ENCODE measurements at places on chromosomes 13 and 19.

DNA sequence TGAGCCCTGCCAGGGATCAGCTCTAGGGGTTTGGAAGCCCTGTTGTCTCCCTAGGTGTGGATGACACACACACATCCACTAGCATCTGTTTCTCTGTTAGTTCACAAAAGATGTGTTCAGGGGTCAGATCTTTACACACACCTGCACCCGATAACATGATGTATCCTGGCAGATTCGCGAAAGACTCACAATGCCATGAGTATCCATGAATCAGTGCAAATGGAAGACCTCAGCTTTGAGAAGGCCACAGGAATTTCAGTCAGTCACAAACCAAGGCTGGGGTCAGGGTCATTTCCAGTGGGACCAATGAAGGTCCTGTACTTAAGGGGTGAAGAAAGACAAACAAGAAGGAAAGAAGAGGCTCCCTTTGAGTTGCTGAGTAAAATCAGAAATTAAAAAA lies 898.2 kb downstream of the UQCRFS1 start:
- no peak for DNase-seq

DNA sequence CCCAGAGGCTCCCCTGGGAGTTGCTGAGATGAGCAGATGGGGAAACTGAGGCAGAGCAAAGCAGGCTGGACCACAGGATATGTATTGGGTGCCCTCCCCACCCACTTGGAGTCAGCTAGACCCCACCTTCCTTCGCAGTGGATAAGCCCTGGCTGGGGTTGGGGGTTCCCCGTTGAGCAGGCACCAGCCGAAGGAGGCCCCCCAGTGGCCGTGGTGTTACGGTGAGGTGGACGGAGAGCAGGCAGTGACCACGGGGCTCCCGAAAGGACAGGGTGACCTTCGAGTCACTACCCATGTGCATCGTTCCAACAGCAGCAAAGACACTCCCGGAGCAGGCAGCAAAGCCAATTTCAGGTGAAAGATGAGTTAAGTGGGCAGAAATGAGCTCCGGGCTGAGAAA lies 62.4 kb upstream of the ADGRE5 start:
- DNase-seq = no peak

DNA sequence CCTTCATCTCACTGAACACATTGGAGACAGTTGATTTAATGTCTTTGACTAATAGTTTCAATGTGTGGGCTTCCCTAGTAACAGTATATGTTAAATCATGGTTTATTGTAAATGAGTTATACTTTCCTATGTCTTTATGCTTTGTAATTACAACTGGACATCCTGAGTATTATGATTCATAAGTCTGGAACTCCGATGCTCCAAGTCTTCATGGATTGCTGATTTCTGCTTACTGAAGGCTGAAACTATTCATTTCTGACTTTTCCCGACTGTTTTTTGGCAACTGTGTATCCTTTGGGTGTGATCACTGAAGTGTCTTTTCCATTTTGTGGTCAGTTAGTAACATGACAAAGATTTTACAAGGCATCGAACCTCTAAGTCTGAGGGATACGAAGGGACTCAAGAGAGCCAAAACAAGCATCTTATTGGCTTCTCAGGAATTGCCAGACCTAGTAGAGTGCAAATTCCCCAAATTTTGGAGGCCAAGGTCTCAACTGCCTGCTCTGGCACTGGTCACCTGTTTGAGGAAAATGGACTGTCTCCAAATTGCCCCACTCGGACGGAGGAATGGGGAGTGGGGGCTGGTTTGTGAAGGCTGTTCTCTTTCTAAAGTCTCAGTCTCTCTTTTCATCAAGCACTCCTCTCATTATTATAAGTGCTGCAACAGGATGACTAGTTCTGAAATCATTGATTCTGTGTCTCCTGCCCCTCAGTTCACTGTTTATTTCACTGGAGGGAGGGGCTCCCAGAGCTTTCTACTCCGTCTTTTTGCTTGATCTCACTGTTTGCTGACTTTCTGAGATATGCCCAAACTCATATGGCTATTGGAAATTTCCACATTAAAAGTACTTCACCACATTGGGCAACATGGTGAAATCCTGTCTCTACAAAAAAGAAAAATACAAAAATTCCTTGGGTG lies 20.2 kb upstream of the CD70 start:
- no peak for DNase-seq

DNA sequence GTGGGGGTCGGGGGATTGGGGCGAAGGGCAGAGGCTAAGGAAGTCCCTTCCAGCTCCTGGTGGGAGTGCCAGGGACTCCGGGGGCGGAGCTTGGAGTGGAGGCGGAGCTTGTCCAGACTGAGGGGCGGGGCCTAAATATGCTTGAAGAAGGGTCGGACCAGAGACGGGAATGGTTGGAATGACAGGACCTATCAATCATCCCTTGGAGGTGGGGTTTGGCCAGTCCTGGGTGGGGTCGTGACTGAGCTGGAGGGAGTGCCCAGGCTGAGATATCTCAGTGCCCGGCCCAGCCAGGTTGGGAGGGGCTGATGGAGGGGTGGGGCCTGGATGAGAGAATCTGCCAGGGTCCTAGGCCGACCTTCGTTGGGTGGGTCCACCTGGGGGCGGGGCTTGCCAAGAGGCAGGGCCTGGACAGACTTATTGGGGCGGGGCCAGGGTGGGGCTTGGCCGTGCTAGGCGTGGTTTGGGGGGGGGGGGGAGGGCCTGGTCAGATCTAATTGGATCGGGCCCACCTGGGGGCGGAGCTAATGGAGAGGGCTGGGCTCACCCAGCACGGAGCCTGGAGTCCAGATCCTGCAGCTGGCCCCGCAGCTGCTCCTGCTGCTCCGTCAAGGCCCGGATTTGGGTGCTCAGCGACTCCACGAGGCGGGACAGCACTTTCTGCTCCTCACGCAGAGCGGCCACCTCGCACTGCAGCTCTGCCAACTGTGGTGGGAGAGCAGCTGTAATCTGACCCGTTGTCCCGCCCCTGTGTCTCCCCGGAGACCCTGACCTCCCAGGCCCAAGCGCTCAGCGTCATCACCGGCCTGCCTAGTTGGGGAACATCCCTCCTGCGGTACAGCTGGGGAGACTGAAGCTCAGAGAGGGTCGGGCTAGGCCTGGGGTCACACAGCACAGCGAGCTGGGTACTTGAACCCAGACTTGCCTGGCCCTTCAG lies 2.6 kb upstream of the WIZ start:
- no peak for DNase-seq

DNA sequence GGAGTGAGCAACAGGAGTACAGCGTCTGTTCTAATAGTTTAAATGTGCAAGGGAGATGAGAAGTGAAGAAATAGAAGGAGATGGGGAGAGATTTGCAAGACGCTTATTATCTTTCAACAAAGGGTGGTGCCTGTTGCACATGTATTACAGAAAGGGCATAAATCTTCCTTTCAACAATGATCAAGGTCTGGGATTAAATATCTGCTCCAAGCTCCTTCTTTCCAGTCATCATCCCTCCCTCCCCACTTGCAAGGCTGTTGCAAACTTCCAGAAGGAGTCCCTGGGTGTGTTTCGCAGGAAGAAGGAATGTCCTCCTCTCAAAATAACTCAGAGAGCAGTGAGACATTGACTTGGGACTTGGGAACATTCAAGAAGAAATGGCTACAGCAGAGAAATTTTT lies 63.5 kb upstream of the MYCBP2 start:
- no peak for DNase-seq

- no peak for DNase-seq
Measured at GRCh38 chr19:6718741-6719539, 1.5 kb downstream of the C3 start.
